ENCODE measurements at places on chromosomes 3 and 15.
A peak's percentile ranks its signal among the peaks of the same experiment; 100 is the strongest.

GRCh38 chr15:69816522-69816921 is 281.2 kb downstream of the TLE3 start:
- no peak for DNase-seq

- DNase-seq: no peak
Measured at GRCh38 chr3:150107429-150108175, 136.9 kb upstream of the PFN2 start.

GRCh38 chr3:177894081-177894728 is 642.0 kb upstream of the KCNMB2 start:
- no peak for DNase-seq

- DNase-seq: no peak
Measured at GRCh38 chr3:88013592-88013991, 45.2 kb downstream of the CGGBP1 start.

DNA sequence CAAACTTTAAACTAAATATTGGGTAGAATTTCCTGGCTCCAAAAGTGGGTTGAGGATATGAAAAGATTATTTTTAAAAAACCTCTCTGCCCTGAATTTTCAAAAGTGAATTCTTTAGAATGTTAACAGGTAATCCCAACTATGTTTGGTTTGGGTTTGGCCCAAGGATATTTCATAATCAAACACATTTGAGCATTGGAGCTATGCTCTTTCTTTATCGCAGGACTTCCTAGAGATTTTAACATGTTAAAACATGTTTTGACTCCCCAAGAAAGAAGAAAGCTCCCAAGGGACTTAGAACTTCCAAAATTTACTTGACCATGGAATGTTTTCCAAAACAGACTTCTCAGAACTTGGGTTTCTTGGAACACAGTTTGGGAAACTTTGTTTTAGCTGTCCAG is 75.6 kb upstream of the SYNPR start:
- DNase-seq: no peak

GRCh38 chr3:52303811-52304210 is 12.3 kb upstream of the DNAH1 start:
- no peak for DNase-seq

GRCh38 chr15:95350908-95351307 is 979.6 kb upstream of the NR2F2 start:
- no peak for DNase-seq

DNA sequence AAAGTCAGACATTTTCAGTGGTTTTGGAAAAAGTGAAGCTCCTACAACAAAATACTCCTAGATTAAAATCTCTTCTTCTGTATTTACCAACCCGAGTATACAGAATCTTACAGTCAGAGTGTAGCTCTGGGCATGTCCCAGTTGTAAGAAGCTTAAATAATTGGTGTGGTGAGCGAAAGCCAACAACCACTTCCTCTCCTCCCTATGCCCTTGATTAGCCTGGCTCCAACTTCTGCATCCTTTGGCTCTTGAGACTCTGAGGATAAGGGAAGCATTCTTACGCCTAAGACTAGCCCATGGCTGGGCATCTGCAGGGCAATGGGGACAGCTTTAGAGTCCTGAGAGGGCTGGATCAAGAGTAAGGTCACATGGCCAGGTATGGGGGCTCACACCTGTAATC is 25.5 kb downstream of the RFT1 start:
- DNase-seq: no peak

GRCh38 chr3:128969993-128970739 is 23.7 kb downstream of the CFAP92 start:
- peak; percentile 32 for DNase-seq

GRCh38 chr15:67145312-67145610 is 79.9 kb downstream of the SMAD3 start:
- no peak for DNase-seq

GRCh38 chr3:19103510-19103909 is 44.8 kb upstream of the KCNH8 start:
- no peak for DNase-seq

DNA sequence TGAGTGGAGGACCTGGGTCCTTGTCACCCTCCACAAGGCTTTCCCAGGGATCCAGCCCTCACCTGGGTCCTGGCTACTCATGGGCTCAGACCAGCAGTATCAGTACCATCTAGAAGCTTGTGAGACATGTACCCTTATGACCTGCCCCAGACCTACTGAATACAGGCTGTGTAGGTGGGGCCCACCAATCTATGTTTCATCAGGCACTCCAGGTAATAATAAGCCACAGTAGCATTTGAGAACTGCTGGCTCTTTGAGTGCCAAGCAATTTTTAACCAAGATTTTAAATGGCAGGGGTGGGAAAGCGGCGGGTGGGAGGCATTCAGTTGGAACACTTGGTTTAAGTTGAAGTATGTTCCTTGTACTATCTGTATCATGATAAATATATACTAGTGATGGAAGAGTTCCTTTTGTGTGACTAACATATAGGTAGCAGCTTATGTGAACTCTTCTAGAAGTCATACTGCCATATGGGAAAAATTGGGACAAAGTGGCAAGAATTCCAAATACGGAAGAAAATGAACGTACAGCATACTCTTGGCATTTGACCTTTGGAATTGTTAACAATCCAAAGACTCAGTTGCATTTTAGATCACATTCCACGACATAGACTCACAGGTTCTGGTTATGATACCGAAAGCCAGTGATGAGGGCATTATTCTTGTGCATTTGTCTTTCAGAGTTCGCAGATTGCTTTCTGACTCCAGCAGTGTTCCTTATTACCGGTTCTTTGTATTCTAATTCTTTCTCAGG is 190.4 kb downstream of the GHSR start:
- no peak for DNase-seq

- DNase-seq: peak; percentile 59
Measured at GRCh38 chr3:148727231-148727630, 29.5 kb downstream of the AGTR1 start.

GRCh38 chr3:13177641-13178040 is 104.4 kb upstream of the IQSEC1 start:
- no peak for DNase-seq

DNA sequence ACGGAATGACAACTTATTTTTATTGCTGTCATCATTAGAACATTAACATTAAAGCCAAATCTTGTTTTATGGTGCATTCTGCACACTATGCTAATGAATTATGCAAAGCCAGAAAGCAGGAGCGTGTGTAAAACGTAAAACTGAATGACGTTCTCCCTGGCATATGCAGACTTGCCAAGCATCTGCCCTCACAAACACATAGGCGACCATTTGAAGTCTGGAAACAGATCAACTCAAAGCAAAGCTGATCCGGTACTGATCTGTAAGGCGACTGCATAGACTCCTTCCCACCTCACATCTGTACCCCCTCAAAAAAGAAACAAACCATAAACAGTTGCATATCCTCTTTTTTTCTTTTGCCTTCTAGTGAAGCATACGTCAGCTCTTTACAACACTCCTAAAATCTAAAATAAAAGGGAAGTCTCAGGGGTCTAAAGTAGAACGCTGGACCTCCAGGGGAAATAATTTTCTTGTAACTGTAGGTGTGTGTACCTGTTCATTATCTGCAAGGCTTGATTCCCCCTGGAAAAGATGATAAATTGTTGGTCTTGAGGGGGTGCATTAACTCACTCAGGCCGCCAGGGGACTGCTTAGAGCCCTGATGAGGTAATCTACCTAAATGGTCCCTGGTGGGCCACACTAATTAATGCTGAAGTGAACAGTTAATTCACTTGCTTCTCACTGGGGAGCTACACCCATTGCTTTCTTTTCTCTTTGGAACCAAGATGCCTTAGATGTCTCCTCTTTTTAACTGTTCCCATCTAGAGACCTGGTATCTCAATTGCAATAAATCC is 231.4 kb downstream of the CDIN1 start:
- no peak for DNase-seq

- no peak for DNase-seq
Measured at GRCh38 chr15:53955396-53955795, 22.8 kb upstream of the UNC13C start.

DNA sequence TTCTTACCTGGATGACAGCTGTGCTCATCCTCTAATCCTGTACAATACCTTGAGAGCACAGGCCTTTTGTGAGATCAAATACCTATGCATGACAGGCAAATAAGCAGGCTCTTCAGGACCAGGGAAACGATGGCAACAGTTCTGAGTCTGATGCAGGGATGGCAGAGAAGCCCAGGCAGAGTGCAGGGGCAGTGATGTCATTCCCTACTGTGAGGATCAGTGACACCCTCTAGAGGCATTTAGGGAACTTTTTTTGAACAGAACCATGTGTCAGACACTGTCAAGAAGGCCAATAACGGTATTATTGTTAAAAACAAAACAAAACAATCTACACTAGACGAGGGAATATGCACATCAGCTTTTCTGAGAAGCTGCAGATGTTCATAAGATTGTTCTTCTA is 314.8 kb upstream of the CTDSPL start:
- DNase-seq: peak; percentile 8

- DNase-seq: peak; percentile 50
Measured at GRCh38 chr3:184229394-184230080, at the start of gene VWA5B2. Gene VWA5B2 (plus strand): TSS chr3:184229585. CDS start chr3:184230529, 944 bp downstream.

- no peak for DNase-seq
Measured at GRCh38 chr3:99761415-99762165, 56.1 kb upstream of the CMSS1 start.

- no peak for DNase-seq
Measured at GRCh38 chr15:62756326-62756994, 286.1 kb upstream of the TPM1 start.

Measured in NCI-H446 (cell line).